Stimulated activated CD8-positive, alpha-beta memory T cell treated with anti-CD3 and anti-CD28 coated beads, Interleukin-4, amount 100 ng/mL, for 4 hours (primary cell): ENCODE measurements at places on chromosomes 6 and 20.

DNA sequence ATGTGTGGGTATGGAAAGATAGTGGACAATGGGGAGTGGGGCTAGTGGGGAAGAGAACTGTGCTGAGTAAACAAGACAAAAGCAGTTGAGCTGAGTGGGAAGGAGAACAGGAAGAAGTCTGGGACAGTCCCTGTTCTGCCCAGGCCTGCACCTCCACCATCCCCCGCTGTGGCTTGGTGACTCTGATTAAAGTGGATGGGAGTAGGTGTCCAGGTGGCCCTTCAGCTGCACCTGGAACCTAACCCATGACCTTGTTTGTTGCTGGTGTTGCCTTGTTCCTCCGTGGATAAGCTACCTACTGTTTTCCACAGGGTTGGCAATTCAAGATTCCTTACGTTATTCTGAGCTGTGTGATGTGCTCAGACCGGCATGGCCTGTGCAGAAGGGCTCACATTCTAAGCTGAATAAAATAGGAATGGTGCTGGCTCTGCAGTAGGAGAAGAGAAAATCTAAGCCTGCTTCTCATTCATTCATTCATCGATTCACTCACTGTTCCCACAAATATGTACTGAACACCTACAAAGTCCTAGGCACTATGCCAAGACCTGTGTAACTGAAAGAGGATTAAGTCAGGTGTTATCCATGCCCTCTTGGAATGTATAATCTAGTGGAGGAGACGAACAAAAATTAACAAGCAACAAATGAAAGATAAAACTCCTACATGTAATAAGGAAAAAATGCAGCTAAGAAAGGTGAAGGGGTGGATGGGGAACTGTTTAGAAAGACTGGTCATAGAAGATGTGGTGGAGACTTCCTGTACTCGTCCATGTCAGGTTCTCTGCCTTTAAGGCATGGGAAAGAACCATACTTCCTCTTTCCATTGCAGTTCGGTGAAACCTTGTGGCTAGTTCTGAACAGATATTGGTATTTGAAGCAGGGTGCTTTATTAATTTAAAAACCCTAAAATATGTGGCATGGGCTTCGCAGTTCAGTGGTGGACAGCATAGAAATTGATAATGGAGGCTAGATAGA lies 10.1 kb upstream of the CALHM6 start:
- DNase-seq = no peak

DNA sequence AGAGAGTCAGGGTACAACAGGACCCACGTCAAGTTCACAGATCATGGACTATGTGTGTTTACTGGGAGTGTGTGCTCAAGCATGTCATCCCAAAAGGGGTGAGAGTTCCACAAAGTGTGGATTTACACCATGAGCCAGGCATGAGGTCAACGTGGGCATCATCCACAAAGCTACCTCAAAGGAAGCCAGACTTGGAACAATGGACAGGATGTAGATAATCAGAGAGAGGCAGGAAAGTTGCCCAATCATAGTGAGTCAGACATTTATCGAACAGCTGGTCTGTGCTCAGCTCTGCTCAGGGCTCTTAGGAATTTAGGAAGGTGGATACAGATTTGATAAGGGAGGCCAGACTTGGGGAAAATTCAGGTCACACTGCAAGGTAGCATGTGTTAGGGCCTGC lies 317.2 kb upstream of the CDYL start:
- DNase-seq = no peak

- DNase-seq = no peak
These were observed at the start of gene NRN1 for GRCh38 chr6:6006428-6007365. Gene NRN1 (minus strand): TSS chr6:6006925. CDS start chr6:6006749, 176 bp downstream.

GRCh38 chr20:38164624-38165088 lies 414 bp downstream of the TGM2 start:
- no peak for DNase-seq

DNA sequence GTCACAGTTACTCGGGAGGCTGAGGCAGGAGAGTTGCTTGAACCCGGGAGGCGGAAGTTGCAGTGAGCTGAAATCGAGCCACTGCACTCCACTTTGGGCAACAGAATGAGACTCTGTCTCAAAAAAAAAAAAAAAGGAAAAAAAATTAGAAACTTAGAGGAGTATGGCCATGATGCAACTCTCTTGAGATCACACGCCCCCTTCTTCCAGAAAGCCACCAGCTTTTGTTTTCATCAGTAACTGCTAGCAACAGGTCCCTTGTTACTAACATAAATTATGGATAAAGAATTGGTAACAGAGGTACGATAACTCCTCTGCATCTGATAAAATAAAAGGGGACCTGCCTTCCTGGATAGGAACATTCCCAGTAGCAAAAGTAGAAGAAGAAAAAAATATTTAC lies 308.2 kb downstream of the CD83 start:
- DNase-seq = no peak

GRCh38 chr6:25165800-25166199 lies 113.4 kb upstream of the CARMIL1 start:
- no peak for DNase-seq

GRCh38 chr6:153028963-153029362 lies 26.5 kb upstream of the MTRF1L start:
- no peak for DNase-seq
